ENCODE measurements at places on chromosomes 11 and 22. TPM values are rescaled to one million over a fixed set of nuclear protein-coding genes. Genes with fewer than 3 reads are reported as not detected.

Gene MS4A15
- total RNA-seq: not detected

Gene SLC6A5
- not detected for total RNA-seq

Gene C1QTNF5
- total RNA-seq: 0.36 TPM

Gene MMP7
- 5.0 TPM for total RNA-seq

Gene KCNQ1OT1
- 0.34 TPM for total RNA-seq

Gene NUMA1
- total RNA-seq: 124 TPM

Gene ACR
- 0.14 TPM for total RNA-seq

Gene C11orf65
- total RNA-seq: 2.1 TPM

Gene TYR
- total RNA-seq: not detected

Gene OR8A1
- not detected for total RNA-seq

Gene STK33
- total RNA-seq: 0.34 TPM

Gene CHRNA10
- total RNA-seq: 0.34 TPM

Gene SUSD2
- total RNA-seq: under 0.01 TPM

Gene NEFH
- total RNA-seq: 0.28 TPM

Gene P2RX6
- total RNA-seq: 0.57 TPM

Gene RPL27A
- total RNA-seq: 1,323 TPM

Gene PGA5
- not detected for total RNA-seq

Gene SYCE3
- total RNA-seq: not detected

Gene CTTN
- total RNA-seq: 309 TPM

Gene GSC2
- not detected for total RNA-seq

Gene KRTAP5-5
- not detected for total RNA-seq

Gene OR10A2
- total RNA-seq: not detected

Gene MIF
- total RNA-seq: 212 TPM

Gene POU2AF2
- total RNA-seq: not detected

Gene TPP1
- 46.5 TPM for total RNA-seq

Gene MCM5
- 8.2 TPM for total RNA-seq

Gene TNNT3
- total RNA-seq: 1.3 TPM

Gene PHF21B
- total RNA-seq: not detected

Gene GAL
- 1.4 TPM for total RNA-seq

Gene MS4A6E
- not detected for total RNA-seq

Gene CYTH4
- under 0.01 TPM for total RNA-seq

Gene KCNJ1
- total RNA-seq: not detected

Gene VSTM5
- total RNA-seq: 0.43 TPM

Gene CCDC188
- total RNA-seq: not detected

Gene CDKN1C
- 10.3 TPM for total RNA-seq
